Activated CD4-positive, alpha-beta T cell treated with anti-CD3 and anti-CD28 coated beads, Interleukin-2, amount 50 U/mL, for 4 hours (primary cell): ENCODE measurements at places on chromosomes 11 and 22.

DNA sequence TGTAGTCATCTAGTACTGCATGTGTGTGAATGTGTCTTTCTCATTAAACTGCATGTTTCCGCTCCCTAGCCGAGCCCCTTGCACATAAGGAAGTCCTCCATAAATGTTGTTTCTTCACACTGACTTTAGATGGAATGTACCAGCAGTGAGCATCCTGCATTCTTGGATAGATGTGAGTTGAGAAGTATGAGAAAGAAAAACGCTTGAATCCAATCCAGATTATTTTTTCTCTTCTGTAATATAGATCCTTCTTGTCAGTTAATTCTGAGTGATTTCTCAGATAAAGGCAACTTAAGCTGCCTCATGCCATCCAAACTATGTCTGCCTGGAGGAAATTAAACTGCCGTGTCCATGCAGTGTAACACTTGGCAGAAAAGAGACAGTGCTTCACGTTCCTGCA is 268.1 kb upstream of the ISX start:
- DNase-seq: no peak

DNA sequence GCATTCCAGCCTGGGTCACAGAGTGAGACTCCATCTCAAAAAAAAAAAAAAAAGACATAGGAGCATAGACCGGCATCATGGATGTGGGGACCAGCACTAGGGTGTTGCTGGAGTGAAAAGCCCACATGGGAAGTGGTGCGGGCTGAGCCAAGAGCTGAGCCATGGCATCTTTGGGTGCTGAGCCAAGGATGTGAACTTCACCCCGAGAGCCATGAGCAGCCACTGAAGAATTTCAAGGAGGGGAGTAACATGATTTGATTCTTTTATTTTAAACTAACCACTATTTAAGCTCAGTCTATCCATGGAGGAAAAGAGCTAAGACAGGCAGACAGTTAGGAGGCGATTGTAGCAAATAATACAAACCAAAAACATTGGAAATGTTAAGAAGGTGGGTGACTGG is 57.4 kb downstream of the AHNAK start:
- no peak for DNase-seq

GRCh38 chr22:46969491-46969890 is 207.0 kb downstream of the TBC1D22A start:
- no peak for DNase-seq

DNA sequence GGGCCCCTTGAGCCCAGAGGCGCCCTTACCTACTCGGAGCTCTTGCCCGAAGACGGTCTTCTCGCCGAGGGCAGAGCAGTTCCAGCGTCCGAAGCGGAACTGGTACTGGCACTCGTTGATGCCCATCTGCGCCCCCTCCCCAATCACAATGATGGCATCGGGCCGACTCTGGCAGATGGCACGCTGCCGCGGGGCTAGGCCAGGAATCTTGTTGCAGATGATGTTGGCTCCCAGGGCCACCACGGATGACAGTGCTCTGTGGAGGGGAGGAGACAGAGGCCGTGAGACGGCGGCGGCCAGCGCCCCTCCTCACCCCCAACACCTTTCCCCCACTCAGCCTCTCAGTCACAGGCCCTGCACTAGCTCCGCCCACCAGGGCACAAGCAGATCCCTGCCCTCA is 27.1 kb downstream of the WNT7B start:
- no peak for DNase-seq

DNA sequence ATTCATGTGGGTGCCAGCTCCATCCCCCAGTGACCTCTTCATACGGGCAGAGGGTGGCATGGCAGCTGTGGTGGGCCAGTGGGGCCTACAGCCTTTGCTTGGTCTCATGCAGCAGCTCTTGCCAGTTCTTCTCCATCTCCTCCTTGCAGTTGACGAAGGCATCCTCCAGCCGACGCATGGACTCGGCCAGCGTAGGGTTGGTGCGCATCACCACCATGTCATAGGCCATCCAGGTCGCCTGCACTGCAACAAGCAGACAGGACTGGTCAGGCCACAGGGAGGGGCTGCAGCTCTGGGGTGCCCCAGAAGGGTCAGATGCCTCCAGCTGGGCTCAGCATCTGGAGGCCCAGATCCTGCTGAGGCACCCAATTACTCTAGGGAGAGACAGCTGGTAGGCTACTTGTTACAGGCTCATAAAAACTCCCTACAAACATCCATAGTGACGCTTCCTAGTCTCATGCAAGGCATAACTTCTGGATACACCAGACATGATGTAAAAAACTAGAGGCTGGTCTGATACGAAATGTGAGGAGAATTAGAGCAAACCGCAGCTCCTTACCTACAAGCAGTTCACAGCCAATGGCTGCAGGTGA is 5.6 kb downstream of the KLHDC7B start:
- no peak for DNase-seq

DNA sequence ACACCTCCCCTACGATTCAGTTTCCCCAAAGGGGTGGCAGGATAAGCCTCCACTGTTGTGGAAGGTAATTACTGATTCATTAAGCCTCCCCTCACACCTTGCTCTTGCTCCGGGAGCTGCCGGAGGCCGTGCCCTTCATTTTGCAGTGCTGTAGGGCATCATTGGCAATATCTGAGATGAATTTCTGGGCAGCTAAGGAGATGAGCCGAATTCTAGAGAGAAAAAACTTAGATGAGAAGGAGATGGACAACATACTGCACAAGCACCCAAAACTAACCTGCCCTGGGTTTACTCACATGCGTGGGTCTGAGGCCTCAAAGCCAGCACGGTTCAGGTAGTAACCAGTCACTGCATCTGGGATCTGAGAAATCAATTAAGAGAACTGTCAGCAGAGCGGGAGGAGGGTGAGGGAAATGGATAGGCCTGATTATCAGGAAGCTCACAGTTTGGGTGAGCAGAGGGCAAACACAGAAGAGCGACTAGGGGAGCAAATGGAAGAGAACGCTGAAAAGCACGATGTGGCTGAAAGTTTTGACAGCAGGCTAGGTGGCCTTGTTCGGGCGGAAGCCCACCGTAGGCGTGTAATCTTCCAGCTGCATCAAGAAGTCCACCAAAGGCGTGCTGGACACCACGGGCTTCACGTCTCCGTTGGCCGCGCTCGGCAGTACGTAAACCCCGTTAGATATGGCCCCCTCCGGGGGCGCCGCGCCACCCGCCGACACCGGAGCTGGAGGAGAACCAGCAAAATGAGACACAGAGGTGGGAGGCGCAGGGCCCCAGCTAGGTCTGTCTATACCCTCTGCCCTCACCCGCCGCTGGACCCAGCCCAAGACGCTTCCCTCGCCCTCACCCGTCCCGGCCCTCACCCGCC is 689 bp downstream of the TAF10 start:
- DNase-seq: no peak

- peak; percentile 28 for DNase-seq
Measured at GRCh38 chr11:63917692-63918506, 935 bp upstream of the RCOR2 start.

DNA sequence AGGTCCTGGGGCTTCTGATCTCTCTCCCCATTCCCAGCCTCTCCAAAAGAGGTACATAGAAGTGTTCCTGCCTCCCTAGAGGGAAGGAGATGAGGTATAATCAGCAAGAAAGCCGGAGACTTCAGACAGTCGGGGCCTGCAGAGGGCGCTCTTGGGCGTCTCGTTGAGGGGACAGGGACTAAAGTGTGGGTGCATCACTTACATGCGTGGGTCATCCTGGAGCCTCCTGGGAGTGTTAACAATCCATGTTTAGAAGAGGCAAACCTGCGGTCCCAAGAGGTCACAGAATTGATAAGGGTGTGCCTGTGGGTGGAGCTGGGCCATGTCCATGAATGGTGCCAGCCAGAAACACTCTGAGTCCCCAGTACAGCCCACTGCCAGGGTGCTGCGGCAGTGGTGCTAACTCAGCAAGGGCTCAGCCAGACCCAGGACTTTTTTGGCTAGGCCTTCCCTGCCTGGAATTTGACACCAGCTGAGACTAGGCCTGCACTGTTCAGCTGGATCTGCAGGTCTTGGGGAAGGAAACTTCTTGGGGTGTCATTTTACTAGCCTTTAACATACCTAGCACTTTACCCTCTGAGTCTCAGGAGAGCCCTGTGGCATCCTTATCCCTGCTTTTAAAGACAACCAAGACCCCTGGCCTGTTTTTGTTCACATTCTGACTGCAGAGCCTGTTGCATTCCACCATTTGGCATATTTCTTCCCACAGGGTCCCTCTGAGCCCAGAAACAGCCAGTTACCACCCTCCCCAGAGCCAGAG is 5.5 kb downstream of the YDJC start:
- DNase-seq: peak; percentile 31

- no peak for DNase-seq
Measured at GRCh38 chr22:19761725-19762567, 1.4 kb downstream of the TBX1 start.

DNA sequence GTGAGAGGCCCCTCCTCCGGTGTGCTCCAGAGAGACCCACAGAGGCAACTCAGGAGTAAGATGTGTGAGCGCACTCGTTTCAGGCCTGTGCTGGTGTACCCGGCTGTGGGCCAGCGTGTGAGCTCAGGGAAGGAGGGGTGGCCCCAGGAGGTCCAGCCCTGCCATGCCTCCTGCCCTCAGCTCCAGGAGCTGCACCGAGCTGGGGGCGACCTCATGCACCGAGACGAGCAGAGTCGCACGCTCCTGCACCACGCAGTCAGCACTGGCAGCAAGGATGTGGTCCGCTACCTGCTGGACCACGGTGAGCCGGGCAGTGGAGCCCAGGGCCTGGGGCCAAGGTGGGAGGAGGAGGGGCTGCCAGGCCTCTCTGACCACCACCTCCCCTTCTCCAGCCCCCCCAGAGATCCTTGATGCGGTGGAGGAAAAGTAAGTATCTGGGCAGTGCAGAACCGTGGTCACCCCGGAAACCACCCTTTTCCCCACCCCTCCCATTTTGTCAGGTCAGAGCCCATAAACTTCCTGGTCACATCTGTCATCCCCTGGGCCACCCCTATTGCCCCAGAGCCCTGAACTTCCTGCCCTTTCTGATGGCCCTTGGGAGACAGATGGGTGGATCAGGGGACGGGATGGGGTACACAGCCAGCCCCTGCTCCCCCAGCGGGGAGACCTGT is 2.5 kb upstream of the MDK start:
- no peak for DNase-seq

DNA sequence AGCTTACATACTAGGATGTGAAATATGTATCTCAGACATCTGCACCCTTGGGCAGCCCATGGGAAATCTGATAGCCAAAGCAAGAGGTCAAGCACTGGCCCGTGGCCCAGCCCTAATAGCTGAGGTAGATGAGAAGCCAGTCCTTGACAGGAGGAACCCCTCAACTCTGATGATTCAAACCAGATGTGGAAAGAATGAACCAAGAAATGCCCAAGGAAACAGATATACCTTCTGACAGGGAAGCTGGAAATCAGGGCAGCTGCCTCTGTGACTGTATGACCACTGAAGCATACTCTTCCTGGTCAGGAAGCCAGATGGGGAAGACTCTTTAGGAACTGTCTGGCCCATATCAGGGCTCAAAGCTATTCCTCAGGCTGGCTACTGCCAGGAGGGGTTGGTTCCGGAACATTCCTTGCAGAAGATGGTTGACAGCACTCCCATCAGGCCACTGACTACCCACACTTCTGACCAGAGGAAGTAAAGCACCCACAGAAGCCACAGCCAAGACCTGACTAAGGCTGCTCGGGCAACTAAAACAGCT is 124.2 kb downstream of the SWAP70 start:
- DNase-seq: no peak

GRCh38 chr11:72792437-72793021 is 1.3 kb downstream of the STARD10 start:
- DNase-seq: no peak

- no peak for DNase-seq
Measured at GRCh38 chr11:344836-345578, 24.3 kb upstream of the B4GALNT4 start.

- no peak for DNase-seq
Measured at GRCh38 chr11:117606790-117607189, 190.2 kb downstream of the DSCAML1 start.

DNA sequence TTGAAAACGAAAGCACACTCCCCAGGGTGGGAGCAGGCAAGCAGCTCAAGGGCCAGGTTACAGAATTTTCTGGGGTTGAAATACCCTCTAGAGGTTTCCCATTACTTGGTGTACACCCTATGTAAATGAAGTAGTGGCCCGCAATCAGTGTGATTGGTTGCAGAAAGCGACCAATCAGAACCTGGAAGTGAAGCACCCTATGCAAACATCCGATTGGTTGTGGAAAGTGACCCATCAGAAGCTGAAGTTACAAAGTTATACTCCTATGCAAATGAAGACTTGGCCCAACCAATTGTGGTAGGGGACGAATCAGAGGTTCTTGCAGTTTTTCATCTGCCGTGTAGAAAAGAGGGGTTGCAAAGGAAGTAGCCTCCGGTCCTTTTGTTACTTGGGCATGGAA is 19.2 kb downstream of the PRR5 start:
- DNase-seq: no peak

- no peak for DNase-seq
Measured at GRCh38 chr11:127350476-127350875, 349.9 kb upstream of the KIRREL3 start.

- no peak for DNase-seq
Measured at GRCh38 chr11:62267050-62267449, 2.9 kb upstream of the SCGB2A2 start.

DNA sequence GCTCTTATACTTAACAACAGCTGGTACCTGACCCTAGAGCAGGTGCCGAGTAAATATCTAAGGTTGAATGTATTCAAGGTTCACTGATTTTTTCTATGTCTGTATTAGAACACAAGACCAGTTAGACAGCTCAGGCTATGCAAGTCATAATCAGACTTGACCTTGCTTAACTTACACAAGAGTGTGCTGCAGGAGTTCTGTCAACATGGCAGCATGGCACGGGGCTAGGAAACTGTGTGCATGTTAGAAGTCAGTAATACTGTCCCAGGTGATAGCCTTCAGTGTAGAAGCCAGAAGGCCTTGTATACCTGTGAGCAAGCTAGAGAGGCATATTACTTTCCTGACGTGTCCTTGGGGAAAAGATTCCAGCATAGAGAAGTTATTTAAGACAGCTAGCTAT is 253.1 kb downstream of the FAT3 start:
- DNase-seq: no peak

DNA sequence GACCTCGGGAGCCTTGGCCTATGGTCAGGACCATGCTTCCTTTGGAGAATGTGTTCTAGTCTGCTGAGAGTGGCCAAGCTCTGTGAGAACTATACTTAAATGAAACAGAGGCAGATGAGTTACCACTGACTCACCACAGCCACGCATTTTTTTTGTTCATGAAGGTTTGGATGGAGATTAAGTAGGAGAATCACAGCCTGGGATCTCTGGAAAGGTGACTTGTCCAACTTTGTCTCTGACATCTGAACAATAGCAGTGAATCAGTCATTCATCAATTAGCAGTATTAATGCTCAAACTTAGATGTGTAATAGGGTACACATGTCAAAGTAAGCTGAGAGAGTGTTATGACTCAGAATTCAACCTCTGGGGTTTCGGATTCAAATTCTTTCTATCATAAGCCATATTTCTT is 100.7 kb upstream of the ANO3 start:
- no peak for DNase-seq

GRCh38 chr22:28922540-28923244 is 39.3 kb downstream of the ZNRF3 start:
- no peak for DNase-seq

DNA sequence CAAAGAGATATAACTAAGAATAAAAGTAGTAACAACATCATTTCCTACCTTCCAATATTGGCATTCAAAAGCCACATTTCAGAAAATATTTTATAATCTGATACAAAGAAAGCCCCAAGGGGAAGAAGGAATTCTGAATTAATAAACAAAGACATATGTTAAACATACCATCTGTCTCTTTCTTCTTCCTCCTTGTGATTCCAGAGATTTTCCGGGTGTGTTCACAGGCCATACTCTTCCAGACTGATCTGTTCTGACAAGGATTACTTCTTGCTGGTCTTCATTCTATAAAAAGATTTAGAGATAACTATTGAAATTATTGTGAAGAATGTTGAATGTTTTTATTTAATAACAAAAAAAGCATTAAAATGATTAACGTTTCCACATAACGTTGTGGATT is 65.0 kb downstream of the CWF19L2 start:
- no peak for DNase-seq
